ENCODE measurements at places on chromosomes 5 and 9.
A peak's percentile ranks its signal among the peaks of the same experiment; 100 is the strongest.

GRCh38 chr5:135851186-135851914, 16.9 kb downstream of the SLC25A48 start:
- no peak for DNase-seq

DNA sequence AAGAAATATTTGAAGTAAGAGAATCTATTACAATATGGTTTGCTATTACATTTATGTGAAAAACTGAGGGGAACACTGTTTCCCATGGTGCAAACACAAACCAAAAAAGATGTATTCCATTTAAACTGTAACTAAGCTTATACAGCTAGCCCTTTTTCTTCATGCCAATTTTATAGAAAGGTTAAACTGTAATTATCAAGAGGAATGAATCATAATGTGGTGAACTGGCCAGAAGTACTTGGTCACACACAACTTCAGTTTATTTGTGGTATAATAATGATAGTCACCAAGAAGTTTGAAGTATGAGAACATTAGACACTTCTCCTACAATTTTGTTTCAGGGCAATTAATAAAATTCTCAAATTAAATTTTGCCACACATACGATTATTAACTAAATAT, 177.9 kb downstream of the XRCC4 start:
- DNase-seq: no peak

DNA sequence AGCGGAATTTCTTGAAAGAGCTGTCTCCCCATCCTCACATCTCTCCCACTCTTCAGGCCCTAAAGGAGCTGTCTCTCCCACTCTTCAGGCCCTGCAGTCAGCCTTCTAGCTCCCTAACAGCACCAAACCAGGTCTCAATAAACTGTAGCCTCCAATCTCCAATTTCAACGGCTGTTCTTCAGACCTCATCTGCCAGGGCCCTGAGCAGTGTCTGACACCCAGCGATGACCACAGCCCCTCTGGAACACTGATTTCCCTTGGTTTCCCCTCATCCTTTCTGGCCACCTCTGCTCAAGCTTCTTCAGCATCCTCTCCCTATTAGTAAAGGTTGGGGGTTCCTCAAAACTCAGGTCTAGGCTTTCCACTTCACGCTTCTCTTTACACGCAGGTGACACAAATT, 1.6 kb upstream of the P4HA2 start:
- no peak for DNase-seq

- no peak for DNase-seq
These were observed 382.8 kb upstream of the ZNF608 start for GRCh38 chr5:125129151-125129806.

DNA sequence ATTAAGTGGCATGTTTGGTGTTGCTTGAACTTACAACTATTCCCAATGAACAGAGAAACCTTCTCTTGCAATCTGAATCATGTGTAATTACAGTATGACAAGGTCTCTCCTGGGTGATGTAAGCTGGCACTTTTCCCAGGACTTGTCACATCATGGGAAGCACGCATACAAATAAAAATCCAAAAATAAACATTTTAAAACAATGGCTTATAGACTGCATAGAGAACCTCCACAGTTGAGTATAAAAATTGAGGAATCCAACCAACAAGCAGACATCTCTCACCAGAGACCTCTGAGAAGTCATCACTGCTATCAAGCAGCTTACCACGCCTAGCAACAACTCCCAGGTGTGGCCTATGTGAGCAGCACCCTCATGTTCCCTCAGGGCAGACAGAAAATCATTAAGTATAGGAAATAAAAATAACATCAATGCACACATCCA, 3.9 kb downstream of the MLLT3 start:
- DNase-seq: peak; percentile 9

DNA sequence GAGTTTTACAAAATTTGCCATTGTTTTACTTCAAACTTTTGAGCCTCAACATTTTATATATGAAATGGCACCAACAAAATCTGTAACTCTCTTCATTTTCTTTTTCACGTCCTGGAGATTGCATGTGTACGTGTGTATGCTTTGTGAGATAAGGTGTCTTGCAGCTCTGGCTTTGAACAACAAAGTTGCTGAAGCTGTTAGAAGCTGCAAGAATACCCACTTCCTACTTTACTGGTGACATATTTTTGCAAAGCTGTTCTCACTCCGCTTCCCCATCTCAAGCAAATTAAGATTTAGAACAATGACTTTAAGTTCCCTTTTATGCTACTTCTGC, 41.8 kb downstream of the FYB1 start:
- DNase-seq: no peak

GRCh38 chr9:17750269-17750668, 171.4 kb downstream of the SH3GL2 start:
- no peak for DNase-seq

- DNase-seq: no peak
These were observed 94.2 kb downstream of the SYK start for GRCh38 chr9:90895786-90896185.

- no peak for DNase-seq
These were observed 688 bp downstream of the SNX24 start for GRCh38 chr5:122846051-122846550.

- no peak for DNase-seq
These were observed 197.0 kb upstream of the SEMA6A start for GRCh38 chr5:116771466-116772151.

GRCh38 chr9:90637626-90638025, 5.0 kb downstream of the DIRAS2 start:
- DNase-seq: no peak

All from NCI-H2107 (cell line).